ENCODE measurements at places on chromosomes 2 and 18. TPM values are rescaled to one million over a fixed set of nuclear protein-coding genes. Genes with fewer than 3 reads are reported as not detected.

Gene TRIM43
- total RNA-seq: 0.10 TPM

Gene PIEZO2
- 51.0 TPM for total RNA-seq

Gene PLA2R1
- total RNA-seq: 11.3 TPM

Gene CHRND
- 2.4 TPM for total RNA-seq

Gene COBLL1
- 25.9 TPM for total RNA-seq

Gene SLC30A3
- total RNA-seq: 0.10 TPM

Gene SEMA4C
- total RNA-seq: 24.3 TPM

Gene GEN1
- total RNA-seq: 7.0 TPM

Gene MC4R
- total RNA-seq: not detected

Gene SNTG2
- total RNA-seq: 5.2 TPM

Gene FAM237A
- total RNA-seq: not detected

Gene CHRNA1
- 4.2 TPM for total RNA-seq

Gene NOL4
- total RNA-seq: 1.3 TPM

Gene TNFRSF11A
- total RNA-seq: 3.0 TPM

Gene ARHGAP25
- 5.8 TPM for total RNA-seq

Gene NEU4
- 0.30 TPM for total RNA-seq

Gene TSN
- 42.0 TPM for total RNA-seq

Gene GALNT13
- total RNA-seq: 2.5 TPM

Gene CYP26B1
- total RNA-seq: 25.9 TPM

Gene DUSP2
- total RNA-seq: 59.4 TPM

Gene MARCHF7
- 137 TPM for total RNA-seq

Gene ALPI
- total RNA-seq: not detected

Gene SH3RF3
- 3.8 TPM for total RNA-seq

Gene DNAH7
- 2.0 TPM for total RNA-seq

Gene RAPGEF4
- total RNA-seq: 10.3 TPM

Gene TTN
- 385 TPM for total RNA-seq

Gene EEF1B2
- total RNA-seq: 378 TPM

Gene ANKRD30B
- total RNA-seq: 0.20 TPM

Gene HOXD3
- total RNA-seq: 9.7 TPM

Gene SMCHD1
- total RNA-seq: 156 TPM

Gene COL6A3
- 637 TPM for total RNA-seq

Gene ZBTB7C
- 6.3 TPM for total RNA-seq

Gene NGEF
- total RNA-seq: 3.9 TPM

Gene IL18R1
- total RNA-seq: 4.5 TPM

Gene GTF2A1L
- total RNA-seq: 1.5 TPM

Gene NXPH2
- total RNA-seq: 1.9 TPM

Gene GPR75
- total RNA-seq: 2.3 TPM

Gene RSAD2
- 5.1 TPM for total RNA-seq

Gene VPS4B
- 46.6 TPM for total RNA-seq

Gene NT5C1B
- not detected for total RNA-seq

Gene DGUOK
- 25.5 TPM for total RNA-seq

Gene XRCC5
- 166 TPM for total RNA-seq

Gene DIPK1C
- 2.4 TPM for total RNA-seq

Gene AOX1
- total RNA-seq: 2.6 TPM
